ENCODE measurements at places on chromosomes 11 and 22.

- no peak for DNase-seq
These were observed 31.7 kb downstream of the PAX6 start for GRCh38 chr11:31779374-31779791.

GRCh38 chr11:110497231-110497978, 67.7 kb downstream of the FDX1 start:
- no peak for DNase-seq

GRCh38 chr22:46763051-46763705, 728 bp downstream of the TBC1D22A start:
- DNase-seq: no peak

GRCh38 chr22:38649841-38650522, 6.2 kb downstream of the FAM227A start:
- no peak for DNase-seq
